ENCODE measurements at places on chromosomes 16 and 17.

- DNase-seq, result no peak
Observed at GRCh38 chr16:85574672-85575475, 38.2 kb upstream of the GSE1 start.

DNA sequence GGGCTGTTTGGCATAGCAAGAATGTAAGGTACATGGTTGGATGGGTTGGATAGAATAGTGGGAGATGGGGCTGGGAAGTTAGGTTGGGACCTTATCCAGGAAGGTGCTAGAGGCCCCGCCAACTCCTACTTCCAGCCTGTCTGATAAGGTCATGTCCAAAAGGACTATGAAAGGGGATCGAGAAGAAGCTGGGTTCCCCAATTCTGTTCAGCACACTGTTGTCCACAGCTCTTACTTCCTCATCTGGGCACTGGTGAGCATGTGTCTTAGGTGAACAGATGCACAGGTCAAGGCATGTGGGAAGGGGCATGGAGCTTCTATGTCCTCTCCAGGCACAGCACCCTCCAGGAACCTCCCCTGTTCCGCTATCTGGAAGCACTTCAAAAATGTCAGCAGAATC, 5.6 kb upstream of the ULK2 start:
- no peak for DNase-seq

DNA sequence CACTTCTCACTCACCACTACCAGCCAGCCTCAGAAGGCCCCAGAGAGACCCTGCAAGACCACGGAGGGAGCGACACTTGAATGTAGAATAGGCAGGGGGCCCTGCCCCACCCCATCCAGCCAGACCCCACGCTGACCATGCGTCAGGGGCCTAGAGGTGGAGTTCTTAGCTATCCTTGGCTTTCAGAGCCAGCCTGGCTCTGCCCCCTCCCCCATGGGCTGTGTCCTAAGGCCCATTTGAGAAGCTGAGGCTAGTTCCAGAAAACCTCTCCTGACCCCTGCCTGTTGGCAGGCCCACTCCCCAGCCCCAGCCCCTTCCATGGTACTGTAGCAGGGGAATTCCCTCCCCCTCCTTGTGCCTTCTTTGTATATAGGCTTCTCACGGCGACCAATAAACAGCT, 5.1 kb upstream of the PDK2 start:
- DNase-seq, result no peak

DNA sequence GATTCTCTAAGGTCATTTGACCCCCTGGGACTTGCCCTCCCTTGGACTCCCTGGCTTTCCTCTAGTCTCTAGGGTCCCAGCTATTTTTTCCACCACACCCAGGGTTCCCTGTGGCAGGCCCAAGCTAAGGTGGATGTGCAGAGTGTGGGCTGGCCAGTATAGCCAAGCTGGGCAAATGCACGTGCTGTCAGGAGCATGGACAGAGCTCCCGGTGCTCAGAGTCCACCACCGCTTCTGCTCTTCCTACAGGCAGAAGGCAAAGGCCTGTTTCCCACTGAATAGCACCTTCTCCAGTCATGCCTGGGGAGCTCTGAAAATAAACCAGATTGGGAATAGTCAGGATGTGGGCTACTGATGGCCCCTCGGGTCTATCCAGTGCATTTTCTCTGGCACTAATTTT, 53.3 kb downstream of the GNAO1 start:
- no peak for DNase-seq

GRCh38 chr17:9255833-9256232, 234.5 kb downstream of the NTN1 start:
- no peak for DNase-seq

DNA sequence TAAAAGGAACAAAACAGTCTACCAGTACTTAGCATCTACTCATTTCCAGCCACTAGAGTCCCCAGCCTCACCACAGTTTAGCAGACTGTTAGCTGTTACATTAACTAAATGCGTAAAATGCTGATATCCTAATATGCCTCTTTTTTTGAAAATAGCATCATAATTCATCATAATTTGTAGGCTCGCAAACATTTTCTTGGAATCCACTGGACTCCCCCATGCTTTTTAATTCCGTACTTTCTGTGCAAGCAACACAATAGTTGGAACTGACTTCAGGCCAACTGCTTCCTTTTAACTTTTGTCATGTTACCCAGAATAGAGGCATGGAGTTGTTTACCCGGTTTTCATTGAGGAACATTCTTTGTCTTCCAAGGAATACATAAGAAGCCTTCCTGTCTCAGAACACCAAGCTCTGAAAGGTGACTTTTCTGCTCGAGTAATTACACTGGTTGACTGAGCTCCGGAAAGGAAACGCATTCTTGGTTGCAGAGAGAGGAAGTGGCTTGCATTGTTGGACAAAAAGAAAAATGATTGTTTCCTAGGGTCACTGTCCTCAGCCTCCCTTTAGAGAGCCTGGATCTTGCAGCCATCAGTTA, 30.9 kb upstream of the SEC14L1 start:
- no peak for DNase-seq

- DNase-seq, result no peak
Observed at GRCh38 chr16:86747761-86748160, 169.4 kb downstream of the FOXL1 start.

DNA sequence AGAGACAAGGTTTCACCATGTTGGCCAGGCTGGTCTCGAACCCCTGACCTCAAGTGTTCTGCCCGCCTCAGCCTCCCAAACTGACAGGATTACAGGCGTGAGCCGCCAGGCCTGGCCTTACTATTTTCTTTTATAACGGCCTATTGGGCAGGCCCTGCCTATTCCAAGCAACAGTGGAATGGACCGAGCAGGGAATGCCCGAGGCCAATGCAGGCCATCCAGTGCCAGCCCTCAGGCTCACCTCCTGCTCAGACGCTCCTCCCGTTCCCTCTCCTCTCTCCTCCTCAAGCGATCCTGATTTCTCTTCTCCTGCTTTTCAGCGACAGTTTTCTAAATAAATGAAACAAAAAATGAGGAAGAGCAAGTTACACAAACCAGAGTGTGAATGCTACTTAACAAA, 12.4 kb downstream of the HBQ1 start:
- DNase-seq, result no peak

- no peak for DNase-seq
Observed at GRCh38 chr17:49469831-49470810, 25.0 kb upstream of the NGFR start.

- no peak for DNase-seq
Observed at GRCh38 chr16:67967958-67968399, 458 bp downstream of the SLC12A4 start.

DNA sequence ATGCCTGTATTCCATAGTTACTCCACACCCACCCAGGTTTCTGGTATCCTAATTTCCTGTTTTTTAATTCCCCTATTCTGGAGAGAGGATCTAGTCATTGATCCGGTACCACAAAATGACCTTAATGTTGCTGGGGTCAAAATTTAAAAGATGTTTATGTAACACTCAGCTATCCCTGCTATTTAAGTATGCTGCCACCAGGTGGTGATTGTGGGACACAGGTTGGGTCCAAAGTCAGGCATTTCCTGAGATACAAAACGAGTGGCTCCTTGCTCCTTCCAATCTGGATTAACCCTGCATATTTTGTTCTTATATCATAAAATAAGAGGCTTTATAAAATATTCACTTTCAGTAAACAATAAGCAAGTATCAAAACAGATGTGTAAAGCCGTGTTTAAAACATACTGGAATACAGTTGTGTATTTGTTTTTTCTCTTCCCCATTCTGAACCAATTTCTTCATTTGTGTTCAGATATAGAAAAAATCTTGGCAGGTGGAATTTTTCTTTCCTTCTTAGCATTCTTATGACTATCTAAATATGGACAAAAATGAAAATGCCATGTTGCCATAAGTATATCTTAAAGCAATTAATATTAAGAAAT, 16.3 kb downstream of the HS3ST4 start:
- DNase-seq, result no peak

DNA sequence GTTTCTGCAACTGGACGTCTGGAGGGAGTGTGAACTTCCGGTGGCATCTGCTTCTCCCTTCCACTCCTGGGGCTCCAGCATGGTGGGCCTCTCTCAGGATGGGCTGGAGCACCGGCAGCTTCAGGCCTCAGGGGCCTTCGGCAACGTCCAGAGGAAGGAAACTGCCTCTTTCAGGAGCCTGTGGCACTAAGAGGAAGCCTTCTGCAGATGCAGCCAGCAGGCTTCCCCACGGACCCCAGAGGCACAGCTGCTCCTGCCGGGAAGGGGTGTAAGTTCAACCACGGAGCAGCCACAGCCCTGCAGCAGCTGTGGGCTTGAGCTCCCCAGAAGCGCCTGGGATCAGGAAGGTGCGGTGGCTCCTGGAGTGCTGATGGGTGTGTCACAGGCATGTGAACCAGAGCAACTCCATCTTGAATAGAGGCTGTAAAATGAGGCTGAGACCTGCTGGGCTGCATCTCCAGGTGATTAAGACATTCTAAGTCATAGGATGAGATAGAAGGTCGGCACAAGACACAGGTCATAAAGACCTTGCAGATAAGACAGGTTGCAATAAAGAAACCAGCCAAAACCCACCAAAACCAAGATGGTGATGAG, 50.8 kb upstream of the KLHDC4 start:
- DNase-seq, result no peak

- DNase-seq, result no peak
Observed at GRCh38 chr16:70611785-70612303, 34.5 kb upstream of the IL34 start.

DNA sequence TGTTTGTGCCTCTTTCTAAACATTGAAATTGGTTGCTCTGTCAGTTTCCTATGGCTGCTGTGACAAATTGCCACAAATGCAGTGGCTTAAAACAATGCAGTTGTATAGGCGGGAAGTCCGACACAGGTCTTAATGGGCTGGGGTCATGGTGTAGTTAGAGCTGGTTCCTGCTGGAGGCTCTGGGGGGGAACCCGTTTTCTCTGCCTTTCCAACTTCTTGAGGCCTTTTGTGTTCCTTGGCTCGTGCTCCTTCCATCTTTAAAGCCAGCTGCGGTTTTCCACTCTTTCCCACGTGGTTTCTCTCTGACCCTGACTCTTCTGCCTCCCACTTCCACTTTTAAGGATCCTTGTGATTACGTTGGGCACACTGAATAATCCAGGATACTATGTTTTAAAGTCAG, 12.5 kb downstream of the EPN2 start:
- no peak for DNase-seq

DNA sequence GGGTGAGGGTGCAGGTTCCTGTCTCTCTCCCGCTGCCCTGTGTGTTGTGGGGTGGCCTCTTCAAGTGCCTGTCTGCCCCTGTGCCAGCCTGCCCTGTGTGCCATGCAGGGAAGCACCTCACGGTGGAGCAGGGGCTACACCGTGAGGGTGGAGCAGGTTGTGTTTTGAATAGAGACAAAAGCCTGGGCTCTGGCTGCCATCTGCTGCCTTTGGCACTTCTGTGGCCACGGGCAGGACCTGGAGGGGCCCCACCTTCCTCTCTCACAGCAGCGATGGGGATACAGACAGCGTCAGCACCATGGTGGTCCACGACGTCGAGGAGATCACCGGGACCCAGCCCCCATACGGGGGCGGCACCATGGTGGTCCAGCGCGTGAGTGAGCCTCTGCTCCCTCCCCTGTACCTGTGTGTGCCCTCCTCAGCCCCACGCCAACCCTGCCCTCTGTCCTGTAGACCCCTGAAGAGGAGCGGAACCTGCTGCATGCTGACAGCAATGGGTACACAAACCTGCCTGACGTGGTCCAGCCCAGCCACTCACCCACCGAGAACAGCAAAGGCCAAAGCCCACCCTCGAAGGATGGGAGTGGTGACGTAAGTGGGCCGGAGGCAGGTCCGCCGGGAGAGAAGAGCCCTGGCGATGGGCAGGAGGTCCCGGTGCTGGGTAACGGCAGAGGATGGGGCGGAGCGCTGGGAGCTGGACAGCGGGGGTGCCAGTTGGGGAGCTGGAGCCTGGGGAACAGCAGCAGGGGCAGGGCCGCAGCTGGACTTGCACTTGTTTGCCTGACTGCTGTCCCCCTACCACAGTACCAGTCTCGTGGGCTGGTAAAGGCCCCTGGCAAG, 5.4 kb upstream of the C17orf107 start:
- no peak for DNase-seq

DNA sequence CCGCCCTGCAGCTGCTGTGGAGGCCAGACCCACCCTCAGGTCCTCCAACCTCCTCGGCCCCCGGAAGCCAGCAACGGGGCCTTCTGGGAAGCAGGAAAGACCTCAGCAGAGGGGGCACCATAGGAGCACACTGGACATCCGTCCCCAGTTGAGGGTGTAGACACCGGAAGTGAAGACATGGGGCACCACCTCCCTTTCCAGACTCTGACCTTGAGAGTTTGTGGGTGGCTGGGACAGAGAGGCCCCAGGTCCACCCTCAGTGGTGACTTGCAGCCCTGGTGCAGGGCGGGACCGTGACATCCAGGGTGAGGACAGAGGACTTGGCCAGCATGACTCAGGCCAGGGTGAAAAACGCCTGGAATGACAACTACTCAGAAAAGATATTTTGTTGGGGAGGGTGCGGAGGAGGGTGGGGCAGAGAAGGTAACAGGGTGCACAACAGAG, 19.9 kb downstream of the CEP295NL start:
- no peak for DNase-seq

DNA sequence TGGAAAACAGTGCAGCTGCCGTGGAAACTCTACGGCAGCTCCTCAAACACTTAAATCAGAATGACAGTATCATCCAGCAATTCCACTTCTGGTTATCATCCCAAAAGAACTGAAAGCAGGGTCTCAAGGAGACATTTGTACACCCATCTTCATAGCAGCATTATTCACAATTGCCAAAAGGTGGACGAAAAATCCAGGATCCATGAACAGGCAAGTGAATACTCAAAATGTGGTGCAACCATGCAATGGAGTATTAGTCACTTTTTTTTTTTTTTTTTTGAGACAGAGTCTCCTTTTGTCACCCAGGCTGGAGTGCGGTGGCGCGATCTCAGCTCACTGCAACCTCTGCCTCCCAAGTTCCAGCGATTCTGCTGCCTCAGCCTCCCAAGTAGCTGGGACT, 10.6 kb upstream of the AATK start:
- no peak for DNase-seq

DNA sequence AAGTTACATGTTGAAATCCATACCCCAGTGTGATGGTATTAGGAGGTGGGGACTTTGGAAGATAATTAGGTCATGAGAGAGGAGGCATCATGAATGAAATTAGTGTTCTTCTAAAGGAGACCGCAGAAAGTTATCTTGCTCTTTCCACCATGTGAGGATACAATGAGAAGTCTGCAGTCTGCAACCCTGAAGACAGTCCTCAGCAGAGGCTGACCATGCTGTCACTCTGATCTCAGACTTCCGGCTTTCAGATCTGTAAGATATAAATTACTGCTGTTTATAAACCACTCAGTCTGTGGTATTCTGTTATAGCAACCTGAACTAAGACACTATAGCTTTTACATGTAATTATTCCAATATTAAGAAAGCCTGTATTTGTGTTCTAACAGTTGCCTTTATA, 116.7 kb upstream of the CES5A start:
- no peak for DNase-seq

GRCh38 chr16:50665128-50665878, 15.8 kb downstream of the SNX20 start:
- DNase-seq, result no peak
